ENCODE measurements at places on chromosomes 13 and 19. TPM values are rescaled to one million over a fixed set of nuclear protein-coding genes. Genes with fewer than 3 reads are reported as not detected.

The FAM124A gene
- 0.48 TPM for total RNA-seq

The C19orf38 gene
- 0.55 TPM for total RNA-seq

The SYCN gene
- total RNA-seq: not detected

The ZNF8 gene
- 9.4 TPM for total RNA-seq

The FUT1 gene
- total RNA-seq: 12.3 TPM

The PODNL1 gene
- not detected for total RNA-seq

The CATSPERD gene
- not detected for total RNA-seq

The CGB1 gene
- 15.3 TPM for total RNA-seq

The PEG3 gene
- 2.6 TPM for total RNA-seq

The SHC2 gene
- 19.5 TPM for total RNA-seq

The CBLC gene
- 9.9 TPM for total RNA-seq

The SIGLEC14 gene
- not detected for total RNA-seq

The GRK1 gene
- total RNA-seq: not detected
